ENCODE measurements at places on chromosomes 1 and 21. TPM values are rescaled to one million over a fixed set of nuclear protein-coding genes. Genes with fewer than 3 reads are reported as not detected.

RAB25 gene
- total RNA-seq: 0.77 TPM

ZNF644 gene
- total RNA-seq: 36.8 TPM

AZIN2 gene
- total RNA-seq: 0.98 TPM

SYNC gene
- total RNA-seq: not detected

IL12RB2 gene
- 99.2 TPM for total RNA-seq

CASP9 gene
- 7.6 TPM for total RNA-seq

SH2D1B gene
- total RNA-seq: not detected

ST6GALNAC3 gene
- total RNA-seq: 1.1 TPM

SEC16B gene
- total RNA-seq: not detected

H3-3A gene
- total RNA-seq: 176 TPM

OLIG2 gene
- not detected for total RNA-seq

AKR1A1 gene
- 181 TPM for total RNA-seq

PDPN gene
- total RNA-seq: not detected

CFHR1 gene
- not detected for total RNA-seq

HPCAL4 gene
- total RNA-seq: 1.1 TPM

PTPN22 gene
- 52.6 TPM for total RNA-seq

SF3B4 gene
- 68.6 TPM for total RNA-seq
